ENCODE measurements at places on chromosomes 6 and 20.

DNA sequence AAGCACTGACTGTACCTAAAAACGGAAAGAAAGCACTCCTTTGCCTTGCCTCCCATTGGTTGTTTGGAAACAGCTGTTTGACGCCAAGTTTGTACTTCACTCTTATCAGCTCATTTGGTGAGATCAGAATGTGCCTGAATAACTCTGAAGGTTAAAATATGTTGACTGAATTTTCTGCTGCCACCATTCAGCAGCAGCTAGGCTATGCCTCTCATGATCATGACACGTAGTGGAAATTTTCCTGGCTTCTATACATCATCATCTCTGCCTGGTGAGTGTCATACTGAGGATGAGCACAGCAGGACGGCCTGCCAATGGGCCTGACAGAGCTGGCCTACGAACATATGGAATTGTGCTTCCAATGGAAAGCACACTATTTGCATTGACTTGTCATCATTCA is 704.9 kb upstream of the CITED2 start:
- no peak for DNase-seq

DNA sequence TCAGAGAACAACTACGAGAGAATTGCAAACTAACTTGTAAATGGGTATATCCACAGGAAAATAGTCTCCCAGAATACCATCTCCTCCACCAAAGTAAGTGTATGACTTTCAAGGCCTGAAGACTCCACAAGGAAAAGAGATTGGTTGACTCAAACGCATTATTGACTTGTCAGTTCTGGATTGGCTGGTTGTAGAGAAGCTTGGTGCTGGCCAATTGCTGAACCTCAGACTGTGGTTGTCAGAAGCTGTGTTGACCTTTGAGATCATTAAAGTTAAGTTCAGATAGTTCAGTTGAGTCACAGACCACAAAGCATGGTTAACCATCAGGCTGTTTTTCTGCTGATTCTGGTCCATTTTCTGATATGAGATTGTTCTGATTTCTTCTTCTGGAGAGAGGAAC is 388.3 kb downstream of the BMP2 start:
- DNase-seq, result no peak

GRCh38 chr6:52076791-52077179 is 10.6 kb downstream of the PKHD1 start:
- no peak for DNase-seq

GRCh38 chr6:54665278-54665677 is 181.3 kb upstream of the FAM83B start:
- DNase-seq, result no peak

- DNase-seq, result no peak
These were observed 21.0 kb upstream of the PRELID3B start for GRCh38 chr20:59063358-59064213.

DNA sequence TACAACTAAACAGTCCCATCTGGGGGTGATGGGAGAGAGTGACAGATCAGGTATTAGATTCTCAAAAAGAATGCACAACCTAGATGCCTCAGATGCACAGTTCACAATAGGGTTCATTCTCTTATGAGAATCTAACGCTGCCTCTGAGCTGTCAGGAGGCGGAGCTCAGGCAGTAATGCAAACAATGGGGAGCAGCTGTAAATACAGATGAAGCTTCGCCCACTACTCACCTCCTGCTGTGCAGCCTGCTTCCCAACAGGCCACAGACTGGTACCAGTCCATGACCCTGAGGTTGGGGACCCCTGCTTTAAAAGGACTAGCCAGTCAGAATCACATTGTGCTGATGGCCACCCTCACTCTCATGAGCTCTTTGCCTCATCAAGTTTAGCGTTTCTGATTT is 247.0 kb upstream of the KCNQ5 start:
- no peak for DNase-seq

DNA sequence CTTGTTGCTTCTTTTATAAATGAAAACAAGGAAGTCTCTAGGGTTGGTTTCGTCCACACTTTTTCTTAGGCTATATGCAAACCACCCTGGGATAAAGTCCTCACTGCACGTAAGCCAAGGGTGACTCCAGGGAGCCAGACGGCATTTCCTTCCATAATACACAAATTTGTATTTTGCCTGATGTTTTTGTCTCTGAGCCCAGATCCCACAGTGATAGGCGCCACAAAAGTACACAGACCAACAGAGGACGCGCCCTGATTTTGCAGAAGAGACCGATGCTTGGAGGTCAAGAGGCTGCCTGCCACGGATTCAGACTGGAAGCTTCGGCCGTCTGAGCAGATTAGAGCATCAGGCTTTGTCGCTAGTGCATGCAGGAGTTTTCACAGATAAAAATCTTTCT is 22.8 kb downstream of the FOXQ1 start:
- no peak for DNase-seq

GRCh38 chr20:44112889-44113617 is 73.9 kb downstream of the JPH2 start:
- DNase-seq, result no peak

GRCh38 chr6:125950293-125950692 is 6.3 kb upstream of the HINT3 start:
- no peak for DNase-seq

DNA sequence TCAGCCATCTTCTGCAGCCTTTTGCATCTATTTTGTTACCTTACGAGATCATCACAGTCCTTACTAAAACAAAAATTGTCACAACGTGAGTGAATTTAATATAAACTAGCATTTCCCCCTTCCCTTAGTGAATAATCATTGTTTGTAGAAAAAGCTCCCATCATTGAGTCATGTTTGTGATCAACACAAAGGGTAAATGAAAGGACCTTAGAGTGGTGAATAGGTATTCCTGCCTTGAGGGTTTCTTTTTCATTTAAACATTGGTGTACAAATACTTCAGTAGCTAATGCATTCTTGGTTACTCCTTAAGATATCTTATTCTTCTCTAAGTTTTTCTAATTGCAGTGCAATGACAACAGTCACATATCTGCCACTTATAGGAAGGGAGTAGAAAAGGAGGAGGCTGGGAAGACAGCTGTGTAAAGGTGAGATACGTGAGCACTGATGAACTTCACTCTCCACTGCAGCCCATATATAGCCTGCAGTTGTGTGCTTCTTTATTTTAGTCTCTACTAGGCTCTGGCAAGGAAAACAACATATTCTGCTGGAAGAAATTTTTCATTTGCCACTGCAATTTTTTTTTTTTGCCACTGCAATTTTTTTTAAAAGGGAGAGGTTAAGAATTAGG is 27.8 kb downstream of the ADGRG6 start:
- DNase-seq, result no peak

- no peak for DNase-seq
These were observed 26.6 kb downstream of the PPP1R16B start for GRCh38 chr20:38831995-38832620.

DNA sequence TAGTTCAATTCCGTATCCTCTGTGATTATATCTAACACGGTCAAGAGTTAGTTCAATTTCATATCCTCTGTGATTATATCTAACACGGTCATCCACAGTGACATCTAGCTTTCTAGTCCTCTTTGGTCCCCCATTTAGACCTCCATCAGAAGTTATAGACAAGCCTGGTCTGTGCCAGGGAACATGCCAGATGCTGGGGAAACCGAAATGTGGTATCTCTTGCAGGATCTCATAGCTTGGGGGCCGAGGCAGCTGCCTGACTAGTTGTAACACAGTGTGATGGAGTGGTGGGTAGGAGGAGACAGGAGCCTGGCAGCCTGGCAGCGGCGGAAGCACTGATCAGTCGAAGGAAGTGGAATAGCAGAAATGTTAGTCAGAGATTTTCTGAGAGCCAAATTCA is 13.8 kb upstream of the SMOC2 start:
- DNase-seq, result no peak

GRCh38 chr6:150535151-150535804 is 64.4 kb upstream of the PLEKHG1 start:
- no peak for DNase-seq

- DNase-seq, result no peak
These were observed 166.8 kb downstream of the DST start for GRCh38 chr6:56475736-56476457.

- DNase-seq, result no peak
These were observed 380.8 kb upstream of the IMPG1 start for GRCh38 chr6:76453270-76453669.

DNA sequence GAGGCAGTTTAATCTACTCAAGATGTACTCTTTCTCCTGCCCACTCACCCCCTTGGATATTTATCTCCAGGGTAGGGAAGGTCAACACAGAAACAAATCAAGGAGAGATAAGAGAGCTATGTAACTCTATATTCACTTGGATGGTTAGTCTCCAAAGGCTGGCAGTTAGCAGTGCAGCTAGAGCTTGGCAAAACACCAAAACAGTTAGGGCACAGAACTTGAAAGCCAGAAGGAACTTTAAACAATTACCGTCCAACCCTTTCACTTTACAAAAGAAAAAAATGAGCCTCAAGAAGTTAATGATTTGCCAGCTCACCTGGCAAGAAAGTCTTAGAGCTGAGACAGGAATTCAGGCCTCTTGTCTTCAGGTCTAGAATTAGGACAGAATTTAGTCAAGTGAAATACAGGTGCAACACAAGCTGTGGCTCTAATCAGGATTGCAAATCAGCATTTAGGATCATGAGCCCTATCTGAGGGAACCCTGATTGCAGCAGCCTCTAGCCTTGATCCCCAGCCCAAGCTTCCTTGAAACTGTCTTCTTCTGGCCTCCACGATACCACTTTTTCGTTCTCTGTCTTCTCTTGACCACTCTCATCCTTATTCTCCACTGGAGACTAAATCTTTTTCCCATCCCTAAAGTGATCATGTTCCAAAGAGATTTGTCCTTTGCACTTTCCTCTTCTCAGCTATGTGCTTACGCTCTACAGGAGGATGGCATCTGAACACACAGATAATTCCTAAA is 14.9 kb downstream of the NEDD9 start:
- no peak for DNase-seq

GRCh38 chr6:36682328-36683144 is 4.0 kb downstream of the CDKN1A start:
- DNase-seq, result no peak

DNA sequence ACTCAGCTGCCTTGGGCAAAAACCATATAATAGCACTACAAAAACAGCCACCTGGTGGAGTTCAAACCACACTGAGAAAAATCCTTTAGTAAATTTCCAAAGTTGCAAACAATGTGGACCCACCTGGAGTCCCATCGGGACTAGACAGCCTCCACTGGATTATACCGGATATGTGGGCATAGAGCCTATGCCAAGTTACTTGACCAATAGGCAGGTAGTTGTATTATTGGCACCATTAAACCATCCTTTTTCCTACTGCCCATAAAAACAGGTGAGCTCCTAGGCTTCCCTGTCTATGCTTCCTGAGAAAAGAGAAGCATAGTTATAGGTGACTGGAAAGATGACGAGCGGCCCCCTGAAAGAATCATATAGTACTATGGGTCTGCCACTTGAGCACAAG is 51.7 kb upstream of the ADGRF4 start:
- no peak for DNase-seq

- DNase-seq, result no peak
These were observed 19.4 kb upstream of the TULP1 start for GRCh38 chr6:35532126-35532525.

GRCh38 chr6:113526553-113526952 is 330.6 kb upstream of the MARCKS start:
- DNase-seq, result no peak

GRCh38 chr20:54221996-54222890 is 14.4 kb downstream of the PFDN4 start:
- DNase-seq, result no peak

GRCh38 chr6:30752157-30752927 is 8.0 kb upstream of the IER3 start:
- DNase-seq, result no peak

GRCh38 chr6:108353853-108354252 is 59.0 kb downstream of the AFG1L start:
- no peak for DNase-seq

GRCh38 chr6:153051801-153052200 is 49.3 kb upstream of the MTRF1L start:
- no peak for DNase-seq

DNA sequence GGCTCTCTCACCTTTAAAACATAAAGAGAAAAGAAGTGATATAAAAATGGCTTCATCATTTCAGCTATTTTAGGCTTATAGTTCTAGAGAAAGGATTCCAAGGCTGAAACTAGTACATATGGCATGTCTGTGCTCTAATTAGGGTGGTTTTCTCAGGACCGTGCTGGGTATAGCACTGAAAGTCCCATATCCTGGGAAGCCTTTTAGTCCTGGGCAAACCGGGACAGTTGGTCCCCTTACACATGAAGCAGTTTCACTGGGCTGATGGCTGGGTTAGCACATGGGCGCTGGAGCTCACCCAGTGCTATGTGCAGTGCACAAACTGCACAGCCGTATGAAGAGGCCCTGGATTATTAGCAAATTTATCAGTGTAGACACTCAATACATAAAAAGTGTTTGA is 110.5 kb downstream of the SGK1 start:
- DNase-seq, result no peak

DNA sequence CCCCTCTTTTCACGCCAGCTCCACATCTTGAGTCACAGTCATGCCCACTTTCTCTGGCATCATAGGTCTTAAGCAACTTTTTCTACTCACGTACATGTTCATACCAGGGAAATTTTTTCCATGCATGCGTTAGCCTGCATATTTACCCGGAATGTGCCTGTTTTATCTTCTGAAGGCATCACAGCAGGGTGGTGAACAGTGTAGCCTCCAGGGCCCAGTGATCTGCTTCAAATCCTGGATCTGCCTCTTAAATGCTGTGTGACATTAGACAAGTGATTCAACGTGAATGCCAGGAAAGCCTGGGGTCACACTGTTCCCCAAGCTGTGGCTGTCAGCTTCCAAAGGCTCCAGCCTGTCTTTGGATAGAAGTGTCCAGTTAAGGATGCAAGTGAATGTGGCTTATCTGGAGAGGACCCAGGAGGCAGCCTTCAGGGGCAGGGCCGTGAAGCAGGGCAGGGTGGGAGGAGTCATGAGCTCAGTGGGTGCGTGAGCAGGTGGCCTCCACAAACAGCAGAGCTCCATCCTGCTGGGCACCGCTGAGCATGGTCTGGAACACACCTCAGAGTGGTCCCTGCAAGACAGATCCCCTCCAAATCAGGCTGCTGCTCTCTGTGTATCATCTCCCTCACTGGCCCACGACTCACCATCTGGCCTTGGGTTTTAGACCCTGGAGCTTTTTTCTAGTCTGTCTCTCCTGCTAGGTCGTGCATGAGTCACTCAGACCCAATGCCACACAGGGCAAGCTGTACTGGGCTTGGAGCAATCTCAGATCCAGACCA is 30.4 kb upstream of the CD93 start:
- DNase-seq, result no peak

- no peak for DNase-seq
These were observed 1192.4 kb upstream of the CITED2 start for GRCh38 chr6:140566781-140567277.

- no peak for DNase-seq
These were observed 9.2 kb downstream of the ADAM33 start for GRCh38 chr20:3672547-3673171.

Data from stimulated activated CD8-positive, alpha-beta memory T cell treated with anti-CD3 and anti-CD28 coated beads, Interleukin-2, amount 100 ng/mL, for 1 hour (primary cell).